Ovary (tissue), 10 donors: ENCODE measurements at places on chromosomes 6 and 20. TPM values are rescaled to one million over a fixed set of nuclear protein-coding genes. Genes with fewer than 3 reads are reported as not detected.

The ELOVL2 gene
- polyA plus RNA-seq = 1.0 TPM

The LHFPL5 gene
- not detected for polyA plus RNA-seq

DNA sequence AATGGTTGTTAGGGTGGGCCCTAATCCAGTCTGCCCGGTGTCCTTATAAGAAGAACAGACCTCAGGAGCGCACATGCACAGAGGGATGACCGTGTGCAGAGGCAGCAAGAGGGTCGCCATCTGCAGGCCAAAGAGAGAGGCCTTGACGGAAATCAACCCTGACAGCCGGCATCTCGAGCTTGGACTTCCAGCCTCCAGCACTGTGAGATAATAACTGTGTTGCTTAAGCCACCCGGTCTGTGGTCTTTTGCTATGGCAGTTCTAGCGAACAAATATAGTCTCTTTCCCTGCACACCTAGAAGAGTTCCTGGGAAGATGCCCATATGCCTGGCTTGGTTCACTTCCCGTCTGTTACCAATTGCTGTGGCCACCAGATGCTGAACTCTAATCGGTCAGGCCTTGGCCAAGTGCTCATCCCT, 35.3 kb upstream of the PTGIS start:
- no peak for DNase-seq

DNA sequence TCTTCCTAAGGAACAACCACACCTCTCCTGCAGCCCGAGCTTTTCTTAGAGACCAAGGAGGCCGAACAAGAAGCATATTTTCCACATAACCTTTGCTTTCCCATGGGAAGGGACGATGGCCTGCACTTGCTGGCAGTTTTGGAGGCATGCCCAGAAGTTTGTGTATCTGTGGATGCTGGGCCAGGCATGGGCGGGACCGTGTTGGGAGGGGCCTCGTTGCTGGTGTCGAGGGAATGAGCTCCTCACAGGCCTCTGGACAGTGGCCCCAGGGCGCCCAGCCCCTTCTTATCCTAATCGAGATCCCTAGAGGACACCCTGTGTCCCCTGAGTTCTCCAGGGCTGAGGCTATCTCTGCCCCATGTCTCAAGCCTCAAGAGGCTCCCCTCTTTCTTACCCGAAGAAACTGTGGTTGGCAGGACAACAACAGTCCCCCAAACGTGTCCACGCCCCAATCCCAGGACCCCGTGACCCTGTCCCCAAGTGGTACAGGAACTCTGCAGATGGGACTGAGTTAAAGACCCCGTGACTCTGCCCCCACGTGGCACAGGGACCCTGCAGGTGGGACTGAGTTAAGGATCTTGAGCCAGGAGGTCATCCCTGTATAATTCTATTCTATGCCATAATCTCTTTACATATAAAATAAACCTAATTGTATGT, 99.5 kb upstream of the BHLHE23 start:
- DNase-seq = no peak

The NDUFAF5 gene
- 15.6 TPM for polyA plus RNA-seq

The DUSP15 gene
- polyA plus RNA-seq = 2.5 TPM

The SLC22A7 gene
- polyA plus RNA-seq = not detected

The GABRR2 gene
- polyA plus RNA-seq = 0.70 TPM
